CD8-positive, alpha-beta T cell (primary cell): ENCODE measurements at places on chromosomes 1 and 21.

DNA sequence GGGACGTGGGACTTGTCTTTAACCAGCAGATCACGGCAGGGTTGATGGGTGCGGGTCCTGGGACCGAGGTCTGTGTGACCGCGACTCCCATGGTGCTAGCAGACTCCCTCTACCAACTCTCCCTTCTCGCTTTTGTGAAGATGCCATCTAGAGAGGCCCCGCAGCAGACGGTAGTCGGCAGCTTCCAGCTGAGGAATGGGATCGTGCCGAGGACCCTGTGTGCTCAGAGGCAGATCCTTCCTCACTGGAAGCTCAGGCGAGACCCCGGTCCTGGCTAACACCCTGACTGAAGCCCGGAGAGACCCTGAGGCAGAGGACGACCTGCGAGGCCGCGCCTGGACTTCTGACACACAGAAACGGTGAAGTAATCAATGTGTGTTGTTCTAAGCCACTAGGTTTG, 12.5 kb upstream of the SPATC1L start:
- DNase-seq = no peak

- DNase-seq = no peak
Observed at GRCh38 chr1:173294843-173295242, 87.7 kb upstream of the TNFSF4 start.

GRCh38 chr1:14846688-14847087, 248.2 kb downstream of the KAZN start:
- no peak for DNase-seq

GRCh38 chr21:45330851-45331261, 43.2 kb upstream of the POFUT2 start:
- no peak for DNase-seq

GRCh38 chr1:154937988-154938386, 1.5 kb upstream of the PMVK start:
- no peak for DNase-seq

GRCh38 chr1:32611859-32612188, 38.5 kb downstream of the ZBTB8OS start:
- DNase-seq = no peak

GRCh38 chr1:193066606-193067005, 7.2 kb downstream of the RO60 start:
- no peak for DNase-seq

- no peak for DNase-seq
Observed at GRCh38 chr1:162697140-162697895, 65.1 kb downstream of the DDR2 start.

- no peak for DNase-seq
Observed at GRCh38 chr1:165674599-165674998, 23.8 kb downstream of the ALDH9A1 start.

- no peak for DNase-seq
Observed at GRCh38 chr1:166193057-166193698, 26.4 kb upstream of the FAM78B start.

GRCh38 chr21:45940621-45941337, 40.8 kb upstream of the COL6A1 start:
- DNase-seq = no peak

DNA sequence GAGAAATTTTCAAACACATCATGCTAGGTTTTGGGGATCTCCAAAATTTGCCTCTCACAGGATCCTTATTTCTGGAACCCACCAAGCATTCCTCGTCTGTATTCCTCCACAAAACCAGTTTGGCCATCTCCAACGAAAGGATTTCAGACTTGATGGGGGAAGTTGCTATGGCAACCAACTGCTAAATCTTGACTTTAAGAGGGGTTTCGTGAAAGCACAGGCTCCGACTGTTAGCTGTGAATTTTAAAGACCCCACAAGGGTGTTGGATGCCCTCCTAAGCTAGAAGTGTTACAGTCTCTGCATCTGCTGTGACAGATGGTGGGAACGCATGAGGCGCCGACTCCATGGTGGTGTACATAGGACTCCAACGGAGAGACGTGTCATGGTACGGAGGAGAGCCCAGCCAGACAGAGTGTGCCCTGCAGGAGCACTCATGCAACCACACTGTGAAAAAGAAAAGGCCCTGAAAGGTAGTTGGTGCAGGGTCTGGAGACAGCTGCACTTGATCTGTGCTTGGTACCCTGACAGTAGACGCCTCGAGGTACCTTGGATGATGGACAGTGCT, 147.1 kb downstream of the ASTN1 start:
- DNase-seq = no peak

- no peak for DNase-seq
Observed at GRCh38 chr1:14332158-14332557, 266.3 kb upstream of the KAZN start.

DNA sequence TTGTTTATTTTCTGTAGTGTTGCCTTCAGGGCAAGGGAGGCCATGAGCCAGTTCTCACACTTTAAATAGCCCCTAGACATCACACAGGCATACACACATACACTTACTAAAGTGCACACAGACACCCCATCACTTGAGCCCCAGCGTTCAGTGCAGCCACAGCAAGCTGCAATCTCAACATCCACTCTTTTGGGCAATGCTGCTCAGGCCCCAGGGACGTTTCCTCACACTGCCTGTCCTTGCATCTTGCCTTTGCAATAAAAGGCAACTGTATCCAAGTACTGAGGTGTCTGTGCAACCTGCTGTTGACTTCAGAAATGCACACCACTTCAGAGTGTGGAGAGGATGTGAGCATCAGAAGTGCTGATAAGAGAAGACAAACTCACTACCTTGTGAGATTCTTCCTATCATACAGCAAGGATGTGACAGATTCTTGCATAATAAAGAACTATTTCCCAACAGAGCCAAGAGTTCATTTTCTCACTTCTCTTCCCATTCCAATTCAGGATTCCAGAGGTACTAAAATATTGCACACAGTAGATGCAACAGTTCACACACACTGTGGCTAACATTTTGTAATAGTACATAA, 36.2 kb downstream of the IRF2BP2 start:
- DNase-seq = no peak

GRCh38 chr1:59108481-59109317, 188.2 kb upstream of the FGGY start:
- no peak for DNase-seq

- no peak for DNase-seq
Observed at GRCh38 chr1:174036798-174037197, 14.6 kb upstream of the RC3H1 start.

DNA sequence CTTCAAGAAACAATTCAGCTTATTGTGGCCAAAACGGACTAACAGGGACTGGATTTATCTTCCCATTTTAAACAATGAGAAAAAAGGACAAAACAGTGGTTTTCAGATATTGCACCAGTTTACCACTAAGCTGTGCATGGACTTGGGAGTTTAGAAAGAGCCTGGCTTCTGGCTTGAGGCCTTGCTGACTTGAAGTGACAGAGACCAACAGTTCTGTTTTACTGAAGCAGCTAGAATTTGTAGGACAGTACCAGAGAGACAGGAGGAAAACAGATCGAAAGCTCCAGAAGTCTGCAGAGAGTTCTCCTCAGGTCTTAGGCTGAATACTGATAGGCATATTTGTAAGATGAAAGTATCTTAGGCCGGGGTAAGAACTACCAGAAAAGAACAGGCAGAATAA, 20.5 kb downstream of the FCRL4 start:
- DNase-seq = no peak

GRCh38 chr1:185561629-185562028, 172.6 kb upstream of the HMCN1 start:
- DNase-seq = no peak

GRCh38 chr1:226642421-226642820, 93.9 kb downstream of the STUM start:
- no peak for DNase-seq

GRCh38 chr1:50968821-50969610, 1.0 kb upstream of the CDKN2C start:
- DNase-seq = no peak

DNA sequence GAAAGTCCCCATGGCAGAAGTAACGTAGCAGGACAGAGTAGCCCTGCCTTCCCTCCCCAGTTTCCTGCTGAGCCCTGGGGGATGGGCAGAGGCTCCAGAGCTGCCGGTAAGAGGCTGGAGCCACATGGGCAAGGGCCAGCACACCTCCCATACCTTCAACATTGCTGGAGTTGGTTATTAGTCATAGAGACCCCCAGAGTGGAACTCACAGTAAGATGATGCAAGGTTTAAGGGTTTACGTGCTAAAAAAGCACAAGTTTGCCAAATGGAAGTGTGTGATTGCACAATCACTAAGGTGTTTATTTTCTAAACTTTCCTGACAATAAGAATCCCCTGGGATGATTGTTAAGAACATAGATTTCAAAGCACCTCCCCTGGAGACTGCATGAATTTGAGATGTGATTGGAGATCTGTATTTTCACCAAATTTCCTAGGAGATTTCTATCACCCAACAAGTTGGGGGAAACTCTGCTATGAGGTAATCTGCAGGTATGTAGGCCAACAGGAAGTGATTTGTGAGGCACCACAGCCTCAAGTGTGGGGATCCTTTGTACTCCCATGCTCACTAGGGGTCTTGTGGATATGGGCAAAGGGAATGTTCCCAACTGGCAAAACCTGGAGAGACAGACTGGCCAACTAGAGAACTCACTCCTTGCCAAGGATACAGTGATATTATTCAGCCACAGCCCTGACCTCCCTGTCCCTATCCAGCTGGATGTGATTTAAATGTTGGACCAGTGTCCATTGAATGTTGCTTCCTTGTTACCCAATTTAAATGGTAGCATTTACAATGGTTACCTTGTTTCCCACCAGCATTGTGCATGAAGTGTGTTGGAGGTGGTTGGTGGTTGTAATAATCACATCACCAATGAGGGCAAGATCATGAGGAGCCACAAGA, 37.1 kb upstream of the CSF1 start:
- no peak for DNase-seq

DNA sequence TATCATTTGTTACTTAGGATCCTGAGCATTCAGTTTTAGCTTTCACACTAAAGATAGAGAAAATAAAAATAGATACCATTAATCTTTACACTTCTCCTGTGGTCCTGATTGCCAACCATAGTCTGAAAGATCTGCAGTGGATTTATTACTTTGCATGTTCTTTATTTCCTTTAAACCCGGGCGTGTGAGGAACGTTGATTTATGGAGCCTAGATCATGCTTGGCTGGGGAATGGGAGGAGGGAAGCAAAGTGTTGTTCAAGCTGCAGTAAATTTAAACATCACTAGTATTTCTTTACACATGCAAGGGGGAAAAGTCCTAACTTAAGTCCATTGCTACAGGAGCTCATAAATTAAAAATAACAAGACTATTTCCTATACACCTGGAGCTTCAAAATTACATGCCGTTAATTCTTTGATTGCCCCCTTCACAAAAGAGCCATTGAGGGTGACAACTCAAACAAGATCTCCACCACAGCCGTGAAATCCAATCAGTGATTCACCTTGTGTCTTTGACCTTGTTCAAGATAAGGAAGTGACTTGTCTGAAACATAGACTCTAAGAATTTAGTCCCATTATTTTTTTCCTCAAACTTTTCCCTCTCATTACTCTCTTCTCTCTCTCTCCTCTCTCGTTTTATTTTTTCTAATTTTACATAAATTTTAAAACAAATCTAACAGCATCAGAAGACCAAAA, 282.7 kb downstream of the KIF26B start:
- no peak for DNase-seq

GRCh38 chr1:41719128-41719527, 199.6 kb downstream of the HIVEP3 start:
- DNase-seq = no peak

GRCh38 chr1:231919886-231920285, 293.3 kb downstream of the DISC1 start:
- DNase-seq = peak; percentile 3

DNA sequence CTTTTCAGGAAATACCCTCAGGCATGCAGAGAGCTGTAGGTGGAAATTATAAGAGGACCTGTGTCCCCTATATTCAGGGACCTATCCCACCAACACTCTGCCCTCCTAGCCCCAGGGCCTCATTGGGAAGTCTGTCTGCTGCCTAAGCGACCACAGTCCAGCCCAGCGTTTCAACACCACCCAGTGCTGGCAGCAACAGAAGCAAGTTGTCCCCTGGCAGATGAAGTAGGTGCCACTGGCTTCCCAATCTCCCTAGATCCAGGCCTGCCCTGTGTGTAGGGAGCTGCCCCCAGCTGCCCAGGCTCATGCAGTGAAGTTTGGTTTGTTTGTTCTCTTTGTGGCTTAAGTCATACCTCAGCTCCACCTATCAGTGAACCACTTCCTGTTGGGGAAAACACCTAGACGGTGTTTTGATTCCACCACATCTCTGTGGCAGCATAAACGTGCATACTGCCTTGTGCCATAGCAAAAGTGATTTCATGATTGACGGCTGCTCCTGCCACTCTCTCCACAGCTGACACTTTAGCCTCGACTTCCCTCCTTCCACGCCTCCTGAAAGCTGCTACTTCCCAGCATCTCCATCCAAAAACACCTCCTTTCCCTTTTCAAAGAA, 8.1 kb upstream of the LEFTY1 start:
- peak; percentile 64 for DNase-seq

GRCh38 chr1:93095804-93096585, 16.9 kb downstream of the MTF2 start:
- DNase-seq = no peak

- DNase-seq = no peak
Observed at GRCh38 chr1:62040973-62041372, 153.7 kb upstream of the L1TD1 start.

DNA sequence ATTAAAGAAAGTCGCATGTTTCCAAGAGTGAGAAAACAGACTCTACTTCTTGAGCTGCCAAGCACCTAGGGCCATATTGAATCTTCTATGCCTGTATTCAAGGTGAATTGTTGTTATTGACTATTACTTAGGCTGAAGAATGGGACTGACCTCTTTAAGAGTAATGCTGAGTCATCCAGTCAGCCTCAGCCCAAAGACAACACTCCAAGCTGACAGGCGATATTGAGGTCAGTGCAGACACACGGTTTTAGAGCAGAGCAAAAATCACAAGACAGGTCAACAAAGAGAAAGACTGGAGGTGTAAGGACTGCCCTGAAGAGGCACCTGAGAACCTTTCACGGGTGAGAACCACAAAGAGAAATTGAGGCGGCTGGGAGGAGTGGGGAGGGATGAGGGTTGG, 146.9 kb downstream of the MIS18A start:
- DNase-seq = no peak

DNA sequence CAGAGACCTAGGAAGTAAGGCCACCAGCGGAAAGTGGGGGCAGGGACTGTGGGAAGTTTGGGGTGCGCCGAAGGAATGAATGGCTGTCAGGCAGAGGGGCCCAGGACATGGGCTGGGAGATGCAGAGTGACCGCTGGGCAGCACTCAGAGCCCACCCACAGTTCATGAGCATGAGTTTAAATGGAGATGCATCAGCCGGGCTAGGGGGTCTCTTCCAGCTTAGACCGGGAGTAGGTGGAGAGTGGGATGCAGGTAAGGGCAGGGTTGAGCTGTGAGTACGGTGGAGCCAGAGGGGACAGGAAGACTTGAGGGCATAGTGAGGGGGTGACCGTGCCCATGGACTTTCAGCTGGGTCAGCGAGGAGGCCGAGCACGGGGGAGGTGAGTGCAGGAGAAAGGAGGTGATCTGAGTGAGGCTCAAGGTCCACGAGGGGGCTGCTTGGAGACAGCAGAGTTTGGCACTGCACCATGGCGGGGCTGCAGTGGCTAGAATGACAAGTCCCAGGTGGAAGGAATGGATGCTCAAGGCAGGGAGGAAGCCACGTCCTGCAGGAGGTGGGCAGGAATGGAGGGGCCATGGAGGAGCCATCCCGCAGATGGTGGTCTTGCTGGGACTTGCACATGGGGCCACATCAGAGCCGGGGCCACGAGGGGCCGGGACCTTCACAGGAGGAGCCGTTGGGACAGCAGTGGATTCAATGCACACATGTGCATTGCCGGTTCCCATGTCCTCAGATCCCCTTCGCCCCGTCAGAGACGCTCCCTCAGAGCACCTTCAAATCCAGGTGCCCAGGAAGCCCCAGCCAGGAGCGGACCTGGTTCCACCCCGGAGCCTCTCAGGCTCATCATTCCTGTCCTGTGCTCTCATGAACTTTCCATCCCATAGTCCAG, 34.9 kb downstream of the UBASH3A start:
- DNase-seq = no peak
